Activated CD4-positive, alpha-beta T cell treated with anti-CD3 and anti-CD28 coated beads, Interleukin-2, Interleukin-4, amounts not matched to agents 100 ng/mL and 50 ng/mL, durations not matched to agents 16 hours and 8 hours (primary cell): ENCODE measurements at places on chromosomes 1 and 21.
A peak's percentile ranks its signal among the peaks of the same experiment; 100 is the strongest.

DNA sequence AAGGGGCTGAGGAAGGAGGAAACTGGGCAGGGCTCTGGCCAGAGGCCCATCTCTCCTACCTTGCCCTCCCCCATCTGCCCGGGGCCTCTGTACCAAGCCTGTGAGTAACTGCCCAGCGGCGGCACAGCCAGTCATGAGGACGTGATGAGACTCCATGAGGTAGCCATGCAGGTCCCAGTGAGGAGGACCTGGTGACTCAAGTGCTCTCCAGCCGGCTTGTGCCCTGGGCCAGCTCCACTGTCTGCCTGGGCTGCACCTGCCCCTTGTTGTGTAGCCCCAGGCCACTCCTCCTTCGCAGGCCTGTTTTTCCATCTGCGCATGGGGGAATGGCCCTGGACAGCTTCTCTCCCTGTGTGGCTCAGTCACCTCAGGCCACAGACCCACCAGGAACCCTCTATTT, 42.0 kb upstream of the PADI1 start:
- DNase-seq, result no peak

GRCh38 chr1:94322696-94323095, 85.3 kb upstream of the ARHGAP29 start:
- no peak for DNase-seq

DNA sequence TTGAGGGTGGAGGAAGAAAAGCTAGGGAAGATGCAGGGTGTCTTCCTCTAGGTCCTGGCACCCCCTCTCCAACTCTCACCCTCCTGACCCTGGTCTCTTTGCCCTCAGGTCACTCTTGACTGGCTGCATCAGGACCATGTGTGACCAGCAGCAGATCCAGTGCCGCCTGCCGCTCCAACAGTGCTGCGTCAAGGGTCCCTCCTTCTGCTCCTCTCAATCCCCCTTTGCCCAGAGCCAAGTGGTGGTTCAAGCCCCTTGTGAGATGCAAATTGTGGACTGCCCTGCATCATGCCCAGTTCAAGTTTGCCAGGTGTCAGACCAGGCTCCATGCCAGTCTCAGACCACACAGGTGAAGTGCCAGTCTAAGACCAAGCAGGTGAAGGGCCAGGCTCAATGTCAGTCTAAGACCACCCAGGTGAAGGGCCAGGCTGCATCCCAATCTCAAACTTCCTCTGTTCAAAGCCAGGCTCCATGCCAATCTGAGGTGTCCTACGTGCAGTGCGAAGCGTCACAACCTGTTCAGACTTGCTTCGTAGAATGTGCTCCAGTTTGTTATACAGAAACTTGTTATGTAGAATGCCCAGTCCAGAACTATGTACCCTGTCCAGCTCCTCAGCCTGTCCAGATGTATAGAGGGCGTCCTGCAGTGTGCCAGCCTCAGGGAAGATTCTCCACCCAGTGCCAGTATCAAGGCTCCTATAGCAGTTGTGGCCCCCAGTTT, 1.8 kb downstream of the KPRP start:
- no peak for DNase-seq

DNA sequence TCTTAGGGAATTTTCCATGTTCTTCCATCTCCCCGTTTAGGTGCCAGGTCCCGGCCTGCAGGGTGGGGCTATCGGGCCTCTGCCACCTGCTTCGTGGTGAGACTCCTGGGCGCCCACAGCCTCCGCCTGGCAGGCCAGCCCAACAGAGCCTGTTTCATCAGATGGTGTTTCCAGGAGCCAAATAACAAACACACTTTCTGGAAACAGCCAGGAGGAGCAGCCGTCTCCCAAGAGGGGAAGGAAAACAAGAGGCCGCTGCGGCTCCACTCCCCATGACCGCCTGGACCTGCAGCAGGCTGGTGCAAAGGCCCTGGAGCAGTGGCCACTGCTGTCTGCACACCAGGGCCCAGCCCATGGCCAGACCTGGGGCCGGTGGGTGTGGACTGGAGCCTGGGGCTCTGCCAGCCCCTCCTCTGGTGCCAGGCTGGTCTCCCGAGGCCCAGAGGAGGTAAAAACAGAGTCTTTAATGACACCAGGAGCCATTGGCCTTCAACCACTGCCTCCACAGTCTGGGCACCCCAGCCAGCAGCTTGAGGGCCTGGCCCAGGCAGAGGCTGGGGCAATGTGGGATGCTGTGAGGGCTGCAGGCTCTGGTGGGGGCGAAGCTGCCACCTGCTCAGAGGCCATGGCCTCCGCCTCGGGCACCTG, 55.0 kb downstream of the SLX9 start:
- no peak for DNase-seq

DNA sequence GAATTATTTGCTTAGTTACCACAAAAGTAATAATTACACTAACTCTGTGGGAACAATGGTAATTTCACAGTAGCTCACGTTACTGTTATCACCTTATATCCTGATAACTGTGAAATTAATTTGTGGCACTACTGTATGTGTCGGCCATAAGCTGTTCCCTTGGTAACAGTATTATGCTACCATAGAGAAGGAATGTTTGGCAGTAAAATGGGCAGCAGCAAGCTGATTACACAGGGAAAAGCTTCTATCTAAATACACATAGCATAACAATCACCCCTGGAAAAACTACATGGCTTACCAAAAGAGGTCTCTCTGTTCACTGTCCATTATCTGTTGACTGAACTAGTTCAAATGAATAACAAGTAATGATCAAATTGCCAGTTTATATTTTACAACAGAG, 124.1 kb downstream of the DPYD start:
- no peak for DNase-seq

- no peak for DNase-seq
Measured at GRCh38 chr1:167774710-167775109, 52.9 kb downstream of the MPZL1 start.

DNA sequence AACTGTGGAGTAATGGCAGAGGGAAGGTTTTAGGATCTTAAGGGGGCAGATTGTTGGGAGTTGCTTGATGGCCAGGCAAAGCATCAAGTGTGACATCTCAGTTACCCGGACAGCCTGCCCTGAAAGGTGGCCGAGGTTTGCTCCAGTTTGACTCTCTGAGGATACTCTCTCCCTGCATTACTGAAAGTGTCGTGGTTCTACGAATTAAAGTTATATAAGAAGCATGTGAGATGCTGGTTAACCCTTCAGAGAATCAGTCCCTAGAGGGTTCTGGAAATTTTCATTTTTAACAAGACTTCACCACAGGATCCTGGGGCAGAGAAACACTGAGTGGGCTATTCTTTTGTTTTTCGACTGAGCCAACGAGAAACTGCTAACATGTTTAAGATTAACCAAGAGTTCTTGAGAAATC, 689 bp upstream of the ZNF644 start:
- DNase-seq, result no peak

DNA sequence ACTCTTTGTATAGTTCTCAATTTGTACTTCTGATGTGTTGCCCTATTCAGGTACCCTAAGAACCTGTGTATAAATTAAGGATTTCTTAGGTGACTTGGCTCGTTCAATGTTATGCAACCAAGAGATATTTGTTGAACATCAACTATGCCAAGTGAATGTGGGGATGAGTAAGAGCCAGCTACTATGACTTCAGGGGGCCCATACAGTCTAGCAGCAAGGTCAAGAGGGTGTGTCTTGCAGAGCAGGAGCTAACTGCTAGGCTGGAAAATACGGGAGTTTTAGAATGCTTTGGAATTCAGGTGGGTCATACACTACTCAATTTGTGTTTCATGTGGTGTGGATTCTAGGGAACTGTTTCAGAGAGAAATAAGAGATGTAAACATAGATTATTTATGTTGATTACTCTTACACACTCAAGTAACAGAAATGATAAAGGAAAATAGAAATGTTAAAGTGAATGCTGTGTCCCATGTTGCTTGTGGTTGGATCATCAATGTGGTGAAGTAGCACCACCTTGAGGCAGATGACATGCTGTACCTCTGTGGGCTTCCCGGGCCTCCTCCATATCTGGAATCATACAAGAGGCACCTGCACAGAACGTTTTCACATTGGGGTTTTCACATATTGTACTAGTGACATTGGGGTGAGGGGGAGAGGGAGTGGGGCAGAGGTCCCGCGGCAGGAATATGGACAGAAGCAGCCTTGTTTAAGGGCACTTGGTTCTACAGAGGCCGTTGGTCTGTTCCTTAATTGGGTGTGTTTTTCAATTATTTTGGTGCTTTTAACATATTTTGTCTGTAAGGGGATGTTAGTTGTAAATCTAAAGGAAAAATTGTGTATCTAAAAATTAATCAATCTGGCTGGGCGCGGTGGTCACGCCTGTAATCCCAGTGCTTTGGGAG, 12.4 kb downstream of the ARPC5 start:
- peak; percentile 50 for DNase-seq

- no peak for DNase-seq
Measured at GRCh38 chr1:106523497-106523896, 533.0 kb upstream of the PRMT6 start.

DNA sequence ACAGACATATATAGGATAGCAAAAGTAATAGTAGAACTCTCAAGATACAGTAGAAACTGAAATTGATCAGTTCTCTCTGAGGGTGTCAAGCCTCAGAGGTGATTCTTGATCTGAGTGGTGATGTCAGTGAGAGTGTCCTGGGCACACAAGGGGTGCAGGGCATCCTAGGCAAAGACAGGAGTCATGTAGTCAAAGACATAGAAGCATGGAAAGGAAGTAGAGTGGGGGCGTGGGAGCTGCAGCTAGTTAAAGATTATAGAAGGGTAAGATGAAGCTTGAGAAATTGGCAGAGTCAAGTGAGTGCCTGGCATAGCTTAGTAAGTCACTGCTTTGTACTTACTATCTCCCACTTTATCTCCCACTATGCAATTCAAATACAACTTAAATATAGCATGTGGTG, 22.8 kb downstream of the CDC7 start:
- peak; percentile 74 for DNase-seq

GRCh38 chr1:225897595-225898514, 8.9 kb upstream of the LEFTY1 start:
- DNase-seq, result no peak

DNA sequence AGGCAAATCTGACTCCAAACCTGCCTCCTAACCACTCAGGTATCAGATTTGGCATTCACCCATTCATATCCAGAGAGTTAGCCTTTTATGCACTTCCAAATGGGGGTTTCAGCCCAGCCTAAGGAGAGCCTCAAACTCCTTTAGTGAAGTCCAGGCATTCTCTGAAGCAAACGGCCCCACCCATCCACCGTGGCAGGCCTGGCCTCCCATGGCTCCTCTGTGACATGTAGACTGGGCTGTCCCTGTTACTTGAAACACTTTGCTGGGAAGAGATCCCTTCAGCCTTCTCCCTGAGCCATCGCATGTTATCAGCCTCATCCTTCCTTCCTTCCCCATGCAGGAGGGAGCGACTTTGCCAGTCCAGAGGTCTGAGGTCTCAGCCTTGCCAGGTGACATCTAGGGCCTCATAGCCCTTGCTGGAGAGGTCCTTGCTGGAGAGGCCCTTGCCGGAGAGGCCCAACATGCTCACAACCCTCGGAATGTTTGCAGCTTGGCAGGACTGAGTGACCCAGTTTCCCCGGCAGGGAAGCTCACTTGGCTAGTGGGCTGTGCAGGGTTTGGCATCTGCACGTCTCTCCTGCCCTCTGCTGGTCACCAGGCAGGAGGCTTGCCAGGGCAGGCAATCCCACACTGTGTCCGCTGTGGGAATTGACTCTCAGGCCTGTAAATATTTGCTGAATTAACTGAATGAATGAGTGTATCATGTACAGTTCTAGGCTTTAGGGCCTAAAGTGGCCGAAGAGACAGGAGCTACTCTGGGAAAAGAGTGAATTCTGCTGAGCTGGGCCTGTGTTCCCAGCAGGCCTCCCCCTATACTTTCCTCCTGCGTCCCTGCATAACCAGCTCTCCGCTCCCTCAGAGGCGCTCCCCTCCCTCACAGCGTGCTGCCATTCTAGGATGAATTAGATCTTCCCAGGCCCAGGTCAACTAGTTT, 26.7 kb upstream of the RBM15 start:
- peak; percentile 64 for DNase-seq

- DNase-seq, result no peak
Measured at GRCh38 chr1:26541431-26541815, 11.9 kb downstream of the RPS6KA1 start.

DNA sequence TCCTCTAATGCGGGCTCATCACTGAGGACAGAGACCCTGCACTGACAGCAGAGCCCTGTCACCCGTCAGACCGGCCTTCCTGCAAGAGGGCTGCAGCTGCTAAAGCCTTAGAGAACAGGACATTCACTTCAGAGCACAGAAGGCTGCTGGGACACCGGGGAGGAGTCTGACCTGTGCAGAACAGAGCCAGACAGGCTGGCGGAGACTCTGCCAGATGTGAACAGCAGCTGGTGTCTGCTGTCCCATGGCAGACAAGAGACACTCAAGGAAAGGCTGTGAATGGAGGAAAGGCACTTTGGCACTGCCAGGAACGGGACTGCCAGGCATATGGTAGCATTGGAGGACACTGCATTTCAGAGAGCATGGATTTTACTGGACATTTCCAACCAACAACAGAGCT, 21.4 kb downstream of the MRAP start:
- DNase-seq, result no peak
